Esophagus muscularis mucosa (tissue), 4 donors: ENCODE measurements at places on chromosomes 1 and 21. TPM values are rescaled to one million over a fixed set of nuclear protein-coding genes. Genes with fewer than 3 reads are reported as not detected.

DNA sequence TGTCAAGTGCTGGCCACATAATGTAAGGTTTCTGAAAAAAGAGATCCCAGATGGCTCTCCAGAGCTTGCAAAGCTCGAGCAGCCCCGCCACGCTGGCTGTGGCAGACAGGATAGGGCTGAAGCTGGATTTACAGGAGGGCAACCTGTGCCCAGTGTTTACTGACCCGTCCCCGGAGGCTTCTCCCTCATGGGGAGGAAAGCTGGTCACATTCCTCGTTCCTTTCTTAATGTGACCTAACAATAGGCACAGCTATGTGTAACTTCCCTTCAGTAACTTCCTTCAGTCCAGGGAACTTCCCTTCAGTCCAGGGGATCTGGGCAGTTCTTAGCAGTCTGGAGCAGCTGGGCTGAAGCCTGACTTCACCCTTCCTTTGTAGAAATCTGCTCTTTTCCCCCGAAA lies 7.7 kb downstream of the SLFNL1 start:
- DNase-seq, result no peak

The CDC42SE1 gene
- 48.4 TPM for total RNA-seq

GRCh38 chr1:220784751-220785150 lies 2.0 kb upstream of the MTARC1 start:
- no peak for DNase-seq

GRCh38 chr1:157113631-157114030 lies 14.0 kb upstream of the ETV3L start:
- DNase-seq, result no peak

DNA sequence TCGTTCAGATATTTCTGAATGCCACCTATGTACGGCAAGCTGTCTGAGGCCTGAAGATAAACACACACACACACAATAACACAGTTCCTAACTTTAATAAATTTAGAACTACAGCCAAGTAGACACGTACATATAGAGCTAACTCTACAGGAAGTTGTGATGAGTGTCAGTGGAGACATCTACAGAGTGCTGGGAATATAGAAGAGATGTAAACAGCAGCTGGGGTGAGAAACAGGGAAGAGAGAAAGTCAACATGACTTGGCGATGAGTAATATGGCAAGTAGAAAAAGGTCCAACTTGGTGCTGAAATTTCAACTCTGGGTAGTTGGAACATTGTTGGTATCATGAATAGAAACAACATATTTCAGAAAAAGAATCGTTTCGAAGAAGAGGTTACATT lies 206.5 kb downstream of the ZP4 start:
- DNase-seq, result no peak

GRCh38 chr1:201300641-201301040 lies 17.3 kb downstream of the PKP1 start:
- DNase-seq, result no peak

GRCh38 chr1:98406352-98407088 lies 255.0 kb upstream of the SNX7 start:
- DNase-seq, result no peak

DNA sequence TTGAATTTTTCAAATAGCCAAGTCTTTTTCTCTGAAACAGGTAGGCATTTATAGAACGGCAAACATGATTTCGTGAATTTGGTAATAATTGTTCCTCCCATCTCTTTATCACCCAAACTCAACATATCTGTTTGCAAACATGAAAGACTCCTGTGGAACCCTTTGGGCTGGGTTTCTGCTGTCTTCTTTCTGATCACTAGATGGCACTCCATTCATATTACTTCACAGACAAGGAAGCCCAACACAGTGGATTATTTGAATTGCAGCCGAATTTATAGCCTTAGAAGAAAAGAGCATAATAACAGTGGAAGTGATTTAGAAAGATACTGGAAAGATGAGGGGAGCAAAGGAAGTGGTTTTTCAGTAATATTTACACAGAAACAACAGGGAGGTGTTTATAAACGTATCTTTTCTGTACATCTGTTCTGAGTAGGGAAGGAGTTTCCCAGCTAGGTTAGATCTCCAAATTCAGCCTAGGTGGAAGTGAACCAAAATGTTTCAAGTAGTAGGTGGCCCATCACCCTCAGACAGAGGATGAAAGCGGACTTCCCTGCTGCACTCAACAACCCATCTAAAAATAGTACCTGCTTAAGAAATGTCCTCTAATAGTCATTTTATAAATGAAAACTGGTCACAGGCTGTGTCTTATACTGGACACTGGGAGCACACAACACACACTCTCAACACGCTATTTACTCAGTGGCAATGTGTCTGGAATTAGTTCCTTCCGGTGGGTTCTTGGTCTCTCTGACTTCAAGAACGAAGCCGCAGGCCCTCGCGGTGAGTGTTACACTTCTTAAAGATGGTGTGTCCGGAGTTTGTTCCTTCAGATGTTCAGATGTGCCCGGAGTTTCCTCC lies 67.6 kb downstream of the MAP3K21 start:
- DNase-seq, result no peak

DNA sequence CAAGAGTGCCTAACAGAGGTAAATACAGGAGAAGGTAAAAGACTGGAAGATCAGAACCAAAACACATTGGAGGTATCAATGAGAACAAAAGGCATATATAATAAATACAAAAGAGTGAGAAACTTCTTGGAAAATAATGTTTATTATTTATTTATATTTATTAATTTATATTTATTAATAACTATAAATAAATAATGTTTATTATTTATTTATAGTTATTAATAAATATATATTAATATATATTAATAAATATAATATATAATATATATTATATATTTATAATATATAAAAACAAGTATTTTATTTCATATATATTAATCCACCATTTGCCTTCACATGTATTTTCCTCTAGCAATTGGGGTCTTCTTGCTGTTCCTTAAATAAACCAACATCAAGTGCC lies 391.9 kb downstream of the GPATCH2 start:
- no peak for DNase-seq

GRCh38 chr21:28580585-28580984 lies 412.1 kb downstream of the LTN1 start:
- DNase-seq, result no peak

The DIPK1A gene
- 35.3 TPM for total RNA-seq

The POFUT2 gene
- total RNA-seq, result 20.7 TPM

The FCN3 gene
- 2.9 TPM for total RNA-seq

GRCh38 chr21:14744368-14744767 lies 198.3 kb upstream of the SAMSN1 start:
- DNase-seq, result no peak

DNA sequence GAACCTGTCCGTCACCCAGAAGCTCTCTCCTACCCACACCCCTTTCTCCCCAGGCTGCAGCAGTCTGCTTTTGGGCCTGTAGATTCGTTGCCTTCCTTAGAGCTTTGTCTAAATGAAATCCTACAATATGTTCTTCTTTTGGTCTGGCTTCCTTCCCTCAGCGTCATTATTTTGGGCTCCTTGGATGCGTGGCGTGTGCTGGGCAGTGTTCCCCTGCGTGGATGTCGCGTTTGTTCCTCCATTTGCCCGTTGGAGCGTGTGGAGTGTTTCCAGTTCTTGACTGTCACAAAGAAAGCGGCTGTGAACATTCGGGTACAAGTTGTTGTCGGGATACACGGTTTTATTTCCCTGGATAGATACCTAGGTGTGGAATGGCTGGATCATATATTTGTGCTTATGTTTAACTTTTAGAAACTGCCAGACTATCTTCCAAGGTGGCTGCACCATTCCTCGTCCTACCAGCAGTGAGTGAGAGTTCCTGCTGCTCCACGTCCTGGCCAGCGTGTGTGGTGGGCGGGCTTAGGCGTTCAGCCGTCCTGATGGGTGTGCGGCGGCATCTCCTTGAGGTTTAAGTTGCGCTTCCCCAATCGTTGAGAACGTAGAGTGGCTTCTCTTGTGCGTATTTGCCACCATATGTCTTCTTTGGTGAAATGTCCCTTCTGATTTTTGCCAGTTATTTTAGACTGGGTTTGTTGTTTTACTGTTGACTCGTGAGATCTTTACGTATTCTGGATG lies 31.7 kb downstream of the SKI start:
- DNase-seq, result no peak

The RHD gene
- not detected for total RNA-seq

DNA sequence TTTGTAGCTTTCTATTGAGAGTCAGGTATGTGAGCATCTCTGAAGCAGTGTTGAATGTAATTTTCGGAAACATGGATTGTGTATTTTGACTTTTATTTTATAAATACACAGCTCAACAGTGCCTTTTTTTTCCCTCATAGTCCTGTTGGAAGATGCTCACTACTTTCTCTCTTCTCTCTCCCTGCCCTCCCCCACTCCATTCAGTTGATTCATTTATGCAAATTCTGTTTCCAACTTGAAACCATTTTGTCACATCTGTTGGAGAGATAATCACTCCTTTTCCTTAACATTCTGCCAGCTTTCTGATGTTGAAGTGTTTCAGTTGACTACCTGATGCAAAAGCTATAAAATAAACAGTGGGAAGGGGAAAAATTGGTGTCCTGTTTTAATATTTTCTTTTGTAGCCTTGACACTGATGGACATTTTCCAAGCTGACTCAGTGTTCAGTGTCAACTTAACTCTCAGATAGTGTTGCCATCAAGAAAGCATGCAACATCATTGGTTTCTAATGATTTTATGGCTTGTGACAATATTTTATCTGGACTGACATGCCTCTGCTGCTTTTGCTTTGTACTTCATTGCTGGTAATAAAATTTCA lies 194.5 kb downstream of the HS2ST1 start:
- DNase-seq, result no peak

- DNase-seq, result no peak
These were observed 18.3 kb upstream of the CNTN2 start for GRCh38 chr1:205024679-205025078.

- DNase-seq, result no peak
These were observed 70.5 kb upstream of the SCYL3 start for GRCh38 chr1:169964206-169964605.

GRCh38 chr1:26999440-26999987 lies 6.0 kb downstream of the TRNP1 start:
- peak; percentile 95 for DNase-seq

The CLDN14 gene
- total RNA-seq, result not detected

The HCRTR1 gene
- total RNA-seq, result 1.7 TPM

DNA sequence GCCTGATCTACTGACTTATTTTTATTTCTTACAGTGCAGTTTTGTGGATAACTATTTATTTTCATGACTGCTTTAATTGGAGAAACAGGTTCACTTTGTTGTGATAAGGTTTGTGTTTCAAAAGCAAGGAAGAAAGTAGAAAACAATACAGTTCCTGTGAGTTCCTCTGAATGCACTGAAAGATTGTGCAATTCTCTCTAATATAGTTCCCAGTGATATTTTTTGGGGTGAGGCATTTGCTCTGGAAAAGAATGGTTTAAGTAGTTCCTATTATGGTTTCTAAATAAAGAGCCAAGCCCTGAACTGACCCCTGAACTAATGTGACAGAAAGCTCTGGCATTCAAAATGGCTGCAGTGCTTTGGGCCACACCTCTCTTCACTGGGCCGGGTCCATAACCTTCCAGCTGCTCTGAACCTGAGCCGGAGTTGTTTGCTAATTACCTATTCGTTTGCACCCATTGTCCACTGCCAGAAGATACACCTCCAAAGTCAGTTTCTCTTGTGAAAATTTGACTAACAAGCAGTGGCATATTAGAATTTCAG lies 56.6 kb upstream of the VTCN1 start:
- no peak for DNase-seq

The ALG14 gene
- 0.52 TPM for total RNA-seq

DNA sequence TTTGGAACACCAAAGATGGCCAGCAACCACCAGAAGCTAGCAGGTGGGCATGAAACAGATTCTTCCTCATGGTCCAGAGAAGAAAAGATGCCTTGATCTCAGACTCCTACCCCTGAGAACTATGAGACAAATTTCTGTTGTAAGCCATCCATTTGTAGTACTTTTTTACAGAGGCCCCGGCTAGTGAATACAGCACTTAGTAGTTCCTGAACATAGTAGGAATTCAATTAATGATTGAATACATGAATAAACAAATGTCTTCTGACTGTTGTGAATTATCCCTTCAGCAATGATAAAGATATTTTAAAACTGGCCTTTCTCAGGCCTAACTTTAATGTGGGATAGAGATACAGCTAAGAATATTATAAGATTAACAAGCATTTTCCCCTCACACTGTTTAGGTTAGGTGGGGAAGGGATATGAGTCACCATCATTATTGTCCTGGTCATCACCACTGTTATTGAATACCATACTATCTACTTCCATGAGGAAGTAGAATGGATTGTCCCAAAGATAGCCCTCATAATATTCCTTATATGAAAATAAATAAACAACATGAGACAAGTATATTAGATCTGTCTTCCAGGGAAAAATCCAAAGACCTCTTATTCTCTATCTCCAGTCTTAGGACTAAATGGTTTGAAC lies 51.4 kb downstream of the ADCY10 start:
- no peak for DNase-seq

DNA sequence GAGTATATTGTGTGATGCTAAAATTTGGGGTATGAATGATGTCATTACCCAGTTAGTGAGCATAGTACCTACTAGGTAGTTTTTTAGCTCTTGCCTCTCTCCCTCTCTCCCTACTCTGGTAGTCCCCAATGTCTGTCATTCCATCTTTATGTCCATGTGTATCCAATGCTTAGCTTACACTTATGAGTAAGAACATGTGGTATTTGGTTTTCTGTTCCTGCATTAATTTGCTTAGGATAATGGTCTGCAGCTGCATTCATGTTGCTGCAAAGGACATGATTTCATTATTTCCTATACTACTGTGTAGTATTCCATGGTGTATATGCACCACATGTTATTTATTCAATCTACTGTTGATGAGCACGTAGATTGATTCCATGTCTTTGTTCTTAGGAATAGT lies 54.4 kb upstream of the NEGR1 start:
- no peak for DNase-seq

The KCNJ15 gene
- total RNA-seq, result 1.6 TPM

DNA sequence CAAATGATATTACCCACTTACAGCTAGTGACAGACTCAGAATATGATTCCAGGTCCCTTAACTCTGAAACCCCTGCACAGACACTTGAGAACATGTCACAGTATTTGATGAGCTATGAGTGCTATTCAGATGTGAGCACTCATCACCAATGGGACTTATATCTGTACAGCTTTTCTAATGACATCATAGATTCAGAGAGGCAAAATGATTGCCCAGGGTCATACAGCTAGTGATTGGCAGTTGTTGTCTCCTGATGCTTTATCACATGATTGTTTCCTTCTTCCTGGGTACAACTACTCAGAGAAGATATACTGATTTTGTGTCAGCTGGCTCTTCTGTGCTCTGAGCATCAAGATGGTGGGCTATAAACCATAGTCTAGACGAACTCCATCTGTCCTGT lies 428.0 kb upstream of the BEND5 start:
- no peak for DNase-seq

The COA7 gene
- total RNA-seq, result 8.3 TPM

The GATAD2B gene
- total RNA-seq, result 26.6 TPM
